AG08396 (cell line): ENCODE measurements at places on chromosomes 6 and 20.

DNA sequence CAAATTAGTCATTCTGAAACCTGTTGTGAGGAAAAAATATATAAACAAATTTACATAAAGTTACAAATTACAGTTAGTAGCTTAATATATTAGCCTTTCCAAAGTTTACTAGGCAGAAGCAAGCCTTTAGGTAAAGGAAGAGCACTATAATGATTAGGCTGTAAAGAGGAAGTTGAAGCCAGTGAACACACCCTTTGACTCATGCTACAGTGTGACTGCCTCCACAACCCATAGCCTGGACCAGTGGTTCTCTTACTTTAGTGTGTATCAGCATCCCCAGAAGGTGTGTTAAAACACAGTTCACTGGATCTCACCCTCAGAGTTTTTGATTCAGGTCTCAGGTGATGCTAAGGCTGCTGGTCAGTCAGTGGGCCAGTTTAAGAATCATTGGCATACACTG lies 91.4 kb upstream of the DEFB112 start:
- no peak for DNase-seq

DNA sequence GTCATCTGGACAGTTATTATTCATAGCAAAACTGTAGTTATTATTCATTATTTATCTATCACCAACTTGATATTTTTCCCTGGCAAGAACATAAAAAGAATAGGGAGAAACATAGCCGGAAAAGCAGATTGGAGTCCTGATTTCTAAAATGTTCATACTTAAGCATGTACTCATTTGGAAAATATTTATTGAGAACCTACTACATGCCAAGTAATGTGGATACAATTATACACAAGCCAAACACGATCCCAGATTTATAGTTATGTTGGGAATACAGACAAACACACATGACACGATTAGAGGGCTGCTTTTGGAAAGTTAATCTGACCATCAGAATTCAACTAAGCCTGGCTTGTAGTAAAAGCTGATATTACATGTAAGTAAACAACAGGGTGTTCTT lies 30.7 kb downstream of the ARHGAP18 start:
- no peak for DNase-seq

GRCh38 chr6:45741437-45742171 lies 274.1 kb downstream of the CLIC5 start:
- peak; percentile 33 for DNase-seq

DNA sequence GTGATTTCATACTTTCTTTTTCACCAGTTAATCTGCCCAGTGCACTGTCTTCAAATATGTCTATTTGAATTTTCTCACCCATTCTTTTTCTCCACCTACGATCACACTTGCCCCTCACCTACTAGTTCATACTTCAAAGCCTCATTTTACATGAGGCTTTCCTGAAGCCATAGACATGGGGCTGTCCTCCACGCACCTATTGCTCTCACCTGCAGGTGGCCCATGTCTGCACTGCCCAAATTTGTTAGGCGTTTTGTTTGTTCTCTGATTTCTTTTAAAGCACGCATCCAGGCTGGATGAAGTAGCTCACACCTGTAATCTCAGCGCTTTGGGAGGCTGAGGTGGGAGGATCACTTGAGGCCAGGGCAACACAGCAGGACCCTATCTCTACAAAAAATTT lies 106.8 kb upstream of the RIPOR2 start:
- no peak for DNase-seq

- DNase-seq, result no peak
Measured at GRCh38 chr20:40678286-40678875, 10.7 kb downstream of the MAFB start.

DNA sequence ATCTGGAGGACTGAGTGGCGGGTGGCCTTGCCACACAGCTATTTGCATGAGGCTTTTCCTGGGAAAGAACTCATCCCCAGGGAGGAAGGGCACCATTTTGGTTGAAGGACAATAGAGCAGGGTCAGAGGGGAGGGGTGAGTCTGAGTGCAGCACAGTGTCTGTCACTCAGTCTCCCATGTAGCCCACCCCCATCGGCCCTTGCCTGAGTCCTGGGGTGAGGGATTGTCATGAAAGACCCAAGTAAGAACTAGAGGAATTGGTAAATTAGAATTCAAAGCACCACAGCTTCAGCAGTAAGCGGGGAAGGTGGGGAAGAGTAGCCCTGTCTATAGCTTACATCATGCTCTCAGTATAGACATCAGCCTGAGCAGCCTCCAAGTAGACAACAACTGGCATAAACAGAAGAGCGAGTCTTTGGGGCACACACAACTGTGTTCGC lies 90.4 kb upstream of the TMEM30A start:
- DNase-seq, result no peak

- DNase-seq, result no peak
Measured at GRCh38 chr6:18147160-18147559, 7.7 kb downstream of the TPMT start.

DNA sequence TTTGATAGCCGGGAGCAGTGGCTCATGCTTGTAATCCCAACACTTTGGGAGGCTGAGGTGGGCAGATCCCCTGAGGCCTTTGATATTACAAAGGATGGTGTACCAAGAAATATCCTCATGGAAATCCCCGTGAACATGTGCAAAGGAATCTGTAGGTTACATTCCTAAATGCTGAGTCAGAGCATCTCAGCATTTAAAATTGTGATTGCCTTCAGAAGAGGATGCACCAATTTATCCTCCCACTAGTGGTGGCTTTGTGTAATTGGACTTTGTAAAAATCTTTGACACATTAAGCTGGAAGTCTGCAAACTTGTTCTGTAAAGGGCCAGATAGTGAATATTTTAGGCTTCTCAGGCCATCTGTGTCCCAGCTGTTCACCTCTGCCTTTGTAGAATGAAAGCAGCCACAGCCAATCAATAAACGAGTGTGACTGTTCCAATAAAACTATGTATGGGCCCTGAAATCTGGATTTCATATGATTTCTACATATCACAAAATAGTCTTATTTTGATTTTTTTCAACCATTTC lies 11.8 kb downstream of the TMEM14B start:
- peak; percentile 43 for DNase-seq

DNA sequence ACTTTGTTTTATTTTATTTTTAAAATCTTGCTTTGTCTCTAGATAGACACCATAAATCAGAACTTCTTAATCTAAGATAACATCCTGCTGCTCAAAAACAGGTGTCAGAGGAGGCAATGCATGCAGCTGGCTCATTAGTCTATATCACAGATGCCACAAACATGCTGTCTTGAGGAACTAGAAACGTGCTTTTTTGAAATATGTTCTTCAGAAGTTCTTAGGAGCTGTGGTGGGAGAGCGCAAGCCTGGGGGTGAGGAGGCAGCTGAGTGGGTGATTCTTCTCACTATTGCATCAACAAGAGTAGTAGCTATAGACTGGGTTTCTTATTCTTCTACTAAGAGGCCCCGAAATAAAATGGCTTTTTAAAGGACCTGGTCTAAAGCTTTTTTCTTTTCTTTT lies 23.4 kb downstream of the IL22RA2 start:
- DNase-seq, result no peak

DNA sequence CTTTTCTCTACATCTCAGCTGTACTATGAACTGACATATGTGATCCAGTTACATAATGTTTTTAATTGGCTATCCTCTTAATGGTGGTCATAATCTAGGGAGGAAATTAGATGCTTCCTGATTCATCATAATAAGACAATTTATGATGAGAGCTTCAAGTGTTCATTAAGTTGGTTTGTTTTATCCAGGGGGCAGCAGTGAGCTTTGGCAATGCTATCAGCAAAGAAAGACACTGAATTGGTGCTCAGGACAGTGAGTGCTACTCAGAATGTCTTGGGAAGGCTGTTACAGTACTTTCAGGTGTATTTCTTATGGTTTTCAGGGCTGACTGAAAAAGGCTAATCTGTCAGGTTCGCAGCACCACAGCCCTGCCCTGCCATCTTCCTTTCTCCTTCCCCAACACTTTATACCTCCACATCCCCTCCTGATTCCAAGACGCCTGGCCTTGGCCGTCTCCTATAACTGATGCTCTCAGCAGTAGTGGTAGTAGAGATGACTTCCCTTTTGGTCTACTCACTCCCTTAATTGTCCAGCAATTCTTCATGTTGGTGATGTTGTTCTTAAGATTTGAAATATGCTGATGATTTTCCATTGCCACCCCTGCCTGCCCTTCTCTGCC lies 67.0 kb upstream of the TNFAIP3 start:
- no peak for DNase-seq

DNA sequence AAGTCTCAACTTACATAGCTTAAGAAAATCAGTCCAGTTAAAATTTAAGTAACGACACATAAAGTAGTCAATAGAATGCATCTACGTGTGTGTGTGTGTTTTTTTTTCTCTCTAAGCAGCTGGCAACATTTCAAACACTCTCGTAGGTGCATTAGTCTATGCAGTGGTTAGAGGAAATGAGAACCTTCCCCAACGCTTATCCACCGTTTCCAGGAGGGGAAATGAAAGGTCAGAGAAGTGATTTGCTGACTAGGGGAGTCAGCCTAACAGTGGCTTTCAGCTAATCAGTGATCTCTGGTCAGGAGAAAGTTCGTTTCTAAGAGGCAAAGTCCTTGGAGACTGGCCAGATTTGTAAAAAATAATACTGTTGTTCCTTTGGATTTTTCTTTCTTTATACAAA lies 806.6 kb downstream of the C6orf118 start:
- no peak for DNase-seq

GRCh38 chr20:6768228-6769140 lies 998 bp downstream of the BMP2 start:
- DNase-seq, result peak; percentile 35

GRCh38 chr20:9903048-9903655 lies 64.3 kb upstream of the PAK5 start:
- DNase-seq, result no peak

DNA sequence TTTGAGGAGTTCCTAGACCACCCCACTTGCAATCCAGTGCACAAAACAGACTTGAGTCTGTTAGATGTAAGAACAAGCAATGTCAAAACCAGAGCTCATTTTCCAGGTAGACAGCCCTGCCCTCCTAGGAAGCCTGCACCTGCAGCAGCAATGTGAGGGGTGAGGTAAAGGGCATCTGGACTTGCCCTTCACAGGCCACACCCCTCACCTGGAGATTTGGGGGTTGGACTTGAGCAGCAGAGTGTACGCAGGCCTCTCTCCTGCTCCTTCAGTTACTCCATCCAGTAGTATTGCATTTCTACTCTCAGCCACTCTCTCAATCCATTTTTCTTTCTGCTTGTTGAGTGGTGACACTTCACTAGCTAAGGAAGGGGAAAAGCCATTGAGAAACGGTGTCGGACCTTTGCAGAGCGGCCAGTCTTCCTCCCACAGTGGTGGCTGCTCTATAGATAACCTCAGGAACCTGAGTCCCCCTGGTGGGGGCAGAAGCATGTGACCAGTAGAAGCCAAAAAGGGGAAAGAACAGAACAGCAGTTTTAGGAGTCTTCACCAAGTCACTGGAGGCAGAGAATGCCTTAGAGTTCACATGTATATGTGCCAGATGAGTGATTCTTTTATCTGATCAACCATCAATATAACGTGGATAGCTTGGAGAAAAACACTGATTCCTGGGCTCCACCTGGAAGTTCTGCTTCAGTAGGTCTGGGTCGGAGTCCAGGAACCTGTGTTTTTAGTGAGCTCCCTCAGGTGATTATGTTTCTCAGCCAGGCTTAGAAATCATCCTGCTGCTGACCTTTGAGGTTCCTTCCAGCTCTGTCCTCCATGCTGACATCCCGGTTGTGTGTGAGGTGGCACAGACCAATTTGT lies 28.0 kb downstream of the ARFGEF2 start:
- no peak for DNase-seq

DNA sequence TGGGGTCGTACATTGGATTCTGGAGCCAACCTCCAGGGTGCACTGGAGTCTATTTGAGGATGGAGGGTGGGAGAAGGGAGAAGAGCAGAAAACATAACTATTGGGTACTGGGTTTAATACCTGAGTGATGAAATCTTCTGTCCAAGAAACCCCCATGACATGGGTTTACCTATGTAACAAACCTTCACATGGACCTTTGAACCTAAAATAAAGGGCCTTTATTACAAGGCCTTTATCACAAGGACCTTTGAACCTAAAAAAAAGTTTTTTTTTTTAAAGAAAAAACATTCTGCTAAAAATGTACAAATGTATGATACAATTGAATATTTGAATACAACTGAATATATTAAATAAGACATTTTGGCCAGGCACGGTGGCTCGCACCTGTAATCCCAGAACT lies 38.1 kb upstream of the ZNF133 start:
- DNase-seq, result no peak

DNA sequence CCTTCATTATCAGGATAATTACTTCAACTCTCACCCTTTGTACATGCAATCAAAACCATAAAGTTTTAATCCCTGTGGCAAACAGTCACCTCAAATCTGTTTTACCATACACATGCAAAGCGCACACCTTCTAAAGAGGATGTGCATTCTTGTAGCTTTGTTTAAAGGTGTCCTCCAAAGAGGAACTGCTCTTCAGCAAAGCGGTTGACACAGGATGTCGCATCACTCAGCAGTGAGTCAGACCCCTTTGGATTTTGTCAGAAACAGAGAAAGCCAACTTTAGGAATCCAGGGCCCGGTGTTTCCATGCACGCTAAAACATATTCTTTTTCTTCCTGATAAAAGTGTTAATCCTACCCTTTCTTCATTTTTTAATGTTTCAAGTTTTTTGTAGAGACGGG lies 268.3 kb upstream of the ARID1B start:
- DNase-seq, result no peak

DNA sequence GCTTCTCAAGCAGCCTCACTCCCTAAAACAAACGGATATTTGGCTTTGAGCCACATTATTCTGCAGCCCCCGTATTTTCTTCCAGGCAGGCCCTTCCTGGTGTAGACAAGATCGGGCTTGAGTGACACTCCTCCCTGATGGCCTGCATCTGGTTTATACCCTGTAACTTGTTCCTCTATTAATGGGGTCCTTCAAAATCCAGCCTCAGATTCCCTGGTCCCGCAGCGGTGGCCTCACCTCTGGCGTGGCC lies 375 bp upstream of the TMEM14C start:
- DNase-seq, result no peak

- no peak for DNase-seq
Measured at GRCh38 chr20:40651151-40651550, 37.9 kb downstream of the MAFB start.

- DNase-seq, result no peak
Measured at GRCh38 chr6:81934936-81935335, 182.5 kb upstream of the TENT5A start.

- DNase-seq, result no peak
Measured at GRCh38 chr6:52964318-52964717, 30.8 kb downstream of the GSTA4 start.

DNA sequence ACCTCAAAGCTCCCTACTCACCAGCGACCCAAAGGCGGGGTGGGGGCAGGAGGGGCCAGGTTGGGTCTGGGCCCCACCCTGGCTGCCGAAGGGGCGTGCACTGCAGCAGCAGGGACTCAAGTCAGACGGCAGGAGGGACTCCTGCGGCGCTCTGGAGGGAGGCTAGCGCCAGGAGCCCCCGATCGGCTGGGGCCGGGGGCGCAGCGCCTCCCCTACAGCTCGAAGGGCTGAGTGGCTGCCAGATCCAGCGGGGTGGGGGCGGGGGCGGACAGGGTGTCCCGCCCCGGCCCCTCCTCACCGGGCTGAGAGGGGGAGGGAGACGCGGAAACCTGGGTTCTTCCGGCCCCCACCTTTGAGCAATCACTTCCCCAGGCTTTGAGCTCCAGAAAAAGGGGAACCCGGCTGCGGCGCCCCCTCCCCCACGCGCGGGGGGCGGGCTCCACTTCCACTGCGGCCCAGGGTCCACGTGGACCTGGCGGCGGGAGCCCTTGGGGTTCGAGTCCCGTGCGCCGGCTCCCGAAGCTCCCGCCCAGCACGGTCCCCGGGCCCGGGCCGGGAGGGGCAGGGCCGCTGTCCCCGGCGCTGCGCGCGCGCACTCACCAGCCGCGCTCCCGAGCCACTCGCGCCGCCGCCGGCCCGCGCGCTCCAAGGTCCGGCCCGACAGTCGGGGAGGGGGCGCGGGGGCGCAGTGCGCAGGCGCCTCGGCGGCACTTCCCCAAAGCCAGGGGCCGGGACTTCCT lies at the start of gene RGS19:
TSS of gene RGS19 (minus strand) at position 246 of the 740 bp plus-strand sequence. CDS start 2,632 bp downstream, outside the sequence.
- peak; percentile 91 for DNase-seq
